ENCODE measurements at places on chromosomes 12 and 14. TPM values are rescaled to one million over a fixed set of nuclear protein-coding genes. Genes with fewer than 3 reads are reported as not detected.
A peak's percentile ranks its signal among the peaks of the same experiment; 100 is the strongest.

GRCh38 chr14:30468354-30468753 lies 90.6 kb upstream of the G2E3 start:
- DNase-seq = no peak

- no peak for DNase-seq
These were observed 171.9 kb downstream of the EMP1 start for GRCh38 chr12:13368431-13368830.

DNA sequence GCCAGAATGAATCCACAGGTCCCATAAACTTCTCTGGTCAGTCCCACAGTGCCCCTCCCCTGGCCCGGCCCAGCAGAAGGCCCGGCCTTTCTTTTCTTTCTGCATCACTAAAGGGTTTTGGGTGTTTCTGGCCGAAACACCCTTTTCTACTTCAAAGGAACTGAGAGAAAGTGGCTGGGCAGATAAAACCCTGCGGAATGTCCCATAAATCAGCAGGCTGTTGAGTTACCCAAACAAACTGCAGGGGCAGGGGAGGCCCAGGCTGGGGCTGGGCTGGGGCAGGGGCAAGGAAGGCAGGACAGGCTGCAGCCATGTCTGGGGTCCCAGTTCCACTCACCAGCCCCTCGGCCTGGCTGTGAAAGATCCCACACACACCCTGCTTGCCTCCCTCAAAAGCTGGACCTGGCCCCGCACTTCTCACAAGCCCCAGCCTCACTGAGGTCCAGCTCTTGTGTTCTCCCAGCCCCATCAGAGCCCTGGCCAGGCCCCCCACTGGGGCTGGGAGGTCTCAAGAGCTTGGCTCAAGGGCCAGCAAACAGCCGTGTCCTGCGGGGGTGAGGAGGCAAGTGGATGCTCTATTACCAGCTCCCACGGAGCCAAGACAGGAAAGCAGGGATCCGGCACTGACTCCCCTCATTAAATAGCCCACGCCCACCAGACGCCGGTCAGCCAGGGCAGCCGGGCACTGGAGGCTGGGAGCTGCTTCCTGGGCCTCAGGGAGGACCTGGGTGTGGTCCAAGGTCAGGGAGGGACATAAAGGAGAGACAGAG lies 41.9 kb downstream of the CCNK start:
- DNase-seq = peak; percentile 39

GRCh38 chr12:116759783-116760621 lies 21.9 kb downstream of the RNFT2 start:
- DNase-seq = no peak

DNA sequence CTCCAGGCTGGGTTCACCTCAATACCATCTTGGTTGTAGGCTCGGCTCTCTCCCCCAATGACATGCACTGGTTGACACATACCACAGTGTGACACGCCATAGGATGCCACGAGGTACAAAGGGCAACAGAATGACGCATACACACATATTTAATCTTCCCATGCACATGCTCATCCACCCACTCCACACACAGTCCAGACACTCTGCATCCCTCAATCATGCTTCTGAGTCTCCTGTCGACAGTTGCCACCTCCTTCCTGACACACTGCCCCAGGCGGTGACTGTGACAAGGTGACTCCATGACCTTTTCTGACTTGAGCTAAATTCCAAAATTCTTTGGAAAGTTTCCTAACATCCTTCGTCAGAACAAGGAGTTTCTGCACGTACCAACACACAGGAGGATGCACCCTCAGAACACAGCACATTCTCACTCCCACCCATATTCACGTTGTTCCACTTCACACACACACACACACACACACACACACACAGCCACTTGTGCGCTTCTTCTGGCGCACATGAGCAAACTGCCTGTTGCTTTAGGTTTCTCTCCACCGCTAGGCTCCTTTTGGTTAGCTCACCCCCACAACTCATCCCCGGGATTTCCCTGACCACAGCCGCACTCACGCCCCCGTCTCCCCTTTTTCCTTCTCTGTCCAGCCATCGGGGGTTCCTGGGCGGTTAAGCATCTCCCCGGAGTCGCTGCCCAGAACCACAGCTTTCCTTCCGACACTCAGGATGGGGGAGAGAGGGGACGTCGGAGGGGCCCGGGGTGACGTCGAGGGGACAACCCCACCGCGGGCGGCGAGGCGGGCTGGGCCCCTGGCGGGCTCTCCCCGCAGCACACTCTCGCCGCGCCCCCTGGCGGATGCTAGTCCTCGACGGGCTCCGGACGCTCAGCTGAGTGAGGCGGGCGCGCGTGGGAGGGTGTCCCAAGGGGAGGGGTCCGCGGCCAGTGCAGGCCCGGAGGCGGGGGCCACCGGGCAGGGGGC lies 536 bp upstream of the WNT1 start:
- peak; percentile 75 for DNase-seq

- no peak for DNase-seq
These were observed 2.6 kb downstream of the TMEM132D start for GRCh38 chr12:129901254-129901653.

GRCh38 chr12:59595565-59595882 lies 305 bp upstream of the SLC16A7 start:
- DNase-seq = no peak

GRCh38 chr14:97213720-97214119 lies 416.5 kb downstream of the VRK1 start:
- no peak for DNase-seq

- peak; percentile 87 for DNase-seq
These were observed at the start of gene SMOC1 for GRCh38 chr14:69879175-69880043. Gene SMOC1 (plus strand): TSS chr14:69879416. CDS start chr14:69879679, 263 bp downstream.

DNA sequence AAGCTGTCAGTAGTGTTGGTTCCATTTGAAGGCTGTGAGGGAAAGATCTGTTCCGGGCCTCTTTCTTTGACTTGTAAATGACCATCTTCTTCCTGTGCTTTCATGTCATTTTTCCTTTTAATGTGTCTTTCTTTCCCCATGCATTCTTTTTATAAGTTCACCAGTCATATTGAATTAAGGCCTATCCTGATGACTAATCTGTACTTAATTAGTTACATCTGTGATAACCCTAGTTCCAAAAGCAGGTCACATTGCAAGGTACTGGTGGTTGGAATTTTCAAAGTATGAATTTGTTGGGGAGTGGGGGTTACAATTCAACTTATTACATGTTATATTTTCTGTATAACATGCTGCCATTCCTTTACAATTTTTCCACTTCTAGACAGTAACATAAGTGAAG lies 1642.1 kb upstream of the FLRT2 start:
- DNase-seq = no peak

DNA sequence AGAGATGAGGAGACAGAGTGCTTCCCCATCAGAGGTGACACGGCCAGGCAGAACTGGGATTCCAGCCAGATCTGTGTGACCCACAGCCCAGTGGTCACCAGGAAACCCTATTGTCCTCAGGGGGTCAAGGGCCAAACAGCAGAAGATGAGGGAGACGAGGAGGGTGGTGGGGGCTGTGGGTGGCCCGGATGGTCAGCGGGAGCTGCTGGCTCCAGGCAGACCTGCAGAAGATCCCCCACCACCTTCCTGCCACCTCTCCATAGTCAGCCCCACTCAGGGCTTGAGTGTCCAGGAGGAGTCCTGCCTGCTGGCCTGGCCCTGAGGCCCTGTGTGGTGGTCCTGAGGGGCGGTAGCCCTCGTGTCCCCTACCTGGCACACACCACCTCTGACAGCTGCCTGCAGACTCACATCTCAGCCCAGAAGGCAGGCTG lies 136.8 kb downstream of the CALM1 start:
- DNase-seq = peak; percentile 38

DNA sequence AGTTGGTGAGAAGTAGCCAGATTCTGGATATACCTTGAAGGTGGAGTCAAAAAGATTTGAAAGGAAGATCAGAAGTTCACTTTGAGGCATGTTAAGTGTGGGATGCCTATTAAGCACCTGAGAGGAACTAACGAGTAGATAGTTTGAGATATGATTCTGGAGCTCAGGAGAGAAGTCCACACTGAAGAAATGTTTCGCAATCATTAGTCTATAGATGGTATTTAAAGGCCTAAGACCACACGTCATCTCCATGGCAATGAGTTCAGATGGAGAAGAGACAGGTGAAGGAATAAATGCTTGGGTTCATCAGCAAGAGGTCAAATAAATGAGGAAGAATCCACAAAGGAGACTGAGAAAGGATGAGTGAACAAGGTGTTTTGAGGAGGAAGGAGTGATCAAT lies 192.9 kb upstream of the NEDD1 start:
- DNase-seq = no peak

GRCh38 chr14:84228702-84229101 lies 1301.2 kb upstream of the FLRT2 start:
- DNase-seq = no peak

DNA sequence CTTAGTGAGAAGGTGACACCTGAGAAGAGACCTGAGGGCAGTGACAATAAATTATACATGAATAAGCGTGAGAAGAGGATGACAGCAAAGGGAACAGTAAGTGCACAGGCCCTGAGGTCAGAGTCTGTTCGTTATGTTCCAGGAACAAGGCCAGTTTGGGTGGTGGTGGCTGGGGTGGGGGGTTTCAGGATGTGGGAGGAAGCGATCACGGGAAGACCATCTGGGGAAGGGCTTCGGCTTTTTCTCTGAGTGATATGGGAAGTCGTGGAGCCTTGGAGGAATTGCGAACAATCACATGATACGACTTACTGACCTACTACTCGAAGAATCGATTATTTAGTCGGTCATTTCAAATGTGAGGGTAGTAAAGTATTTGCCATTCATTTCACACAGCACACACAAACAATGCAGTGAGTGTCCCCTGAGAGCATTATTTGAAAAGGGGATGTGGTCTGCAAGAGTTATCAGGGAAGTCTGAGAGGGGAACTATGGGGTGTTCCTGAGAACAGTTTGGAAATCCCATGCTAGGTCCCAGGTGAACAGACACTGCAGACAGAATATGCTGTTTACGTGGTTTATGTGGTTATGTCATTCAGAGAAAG lies 94.7 kb downstream of the SLC38A1 start:
- no peak for DNase-seq

DNA sequence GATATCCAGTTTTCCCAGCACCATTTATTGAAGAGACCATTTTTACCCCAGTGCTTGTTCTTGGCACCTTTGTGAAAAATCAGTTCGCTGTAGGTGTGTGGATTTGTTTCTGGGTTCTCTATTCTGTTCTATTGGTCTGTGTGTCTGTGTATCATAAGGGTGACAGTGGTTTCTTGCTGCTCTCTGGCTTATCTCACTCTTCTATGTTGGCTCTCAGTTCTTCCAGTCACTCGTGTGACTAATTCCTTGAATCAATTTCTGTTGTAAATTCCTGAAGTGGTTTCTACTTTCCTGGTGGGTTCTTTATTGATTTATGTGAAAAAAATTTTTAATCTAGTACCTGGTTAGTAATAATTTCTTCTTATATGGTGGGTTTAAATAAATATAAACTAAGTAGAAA lies 58.3 kb downstream of the OTOGL start:
- DNase-seq = no peak

DNA sequence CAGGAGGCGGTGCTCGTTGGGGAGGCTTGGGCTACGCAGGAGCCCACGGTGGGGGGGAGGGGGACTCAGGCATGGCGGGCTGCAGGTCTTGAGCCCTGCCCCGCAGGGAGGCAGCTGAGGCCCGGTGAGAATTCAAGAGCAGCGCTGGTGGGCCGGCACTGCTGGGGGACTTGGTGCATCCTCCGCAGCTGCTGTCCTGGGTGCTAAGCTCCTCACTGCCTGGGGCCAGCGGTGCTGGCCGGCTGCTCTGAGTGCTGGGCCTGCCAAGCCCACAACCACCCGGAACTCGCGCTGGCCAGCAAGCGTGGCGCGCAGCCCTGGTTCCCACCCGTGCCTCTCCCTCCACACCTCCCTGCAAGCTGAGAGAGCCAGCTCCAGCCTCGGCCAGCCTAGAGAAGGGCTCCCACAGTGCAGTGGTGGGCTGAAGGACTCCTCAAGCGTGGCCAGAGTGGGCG lies 3.2 kb downstream of the METTL25 start:
- peak; percentile 48 for DNase-seq

DNA sequence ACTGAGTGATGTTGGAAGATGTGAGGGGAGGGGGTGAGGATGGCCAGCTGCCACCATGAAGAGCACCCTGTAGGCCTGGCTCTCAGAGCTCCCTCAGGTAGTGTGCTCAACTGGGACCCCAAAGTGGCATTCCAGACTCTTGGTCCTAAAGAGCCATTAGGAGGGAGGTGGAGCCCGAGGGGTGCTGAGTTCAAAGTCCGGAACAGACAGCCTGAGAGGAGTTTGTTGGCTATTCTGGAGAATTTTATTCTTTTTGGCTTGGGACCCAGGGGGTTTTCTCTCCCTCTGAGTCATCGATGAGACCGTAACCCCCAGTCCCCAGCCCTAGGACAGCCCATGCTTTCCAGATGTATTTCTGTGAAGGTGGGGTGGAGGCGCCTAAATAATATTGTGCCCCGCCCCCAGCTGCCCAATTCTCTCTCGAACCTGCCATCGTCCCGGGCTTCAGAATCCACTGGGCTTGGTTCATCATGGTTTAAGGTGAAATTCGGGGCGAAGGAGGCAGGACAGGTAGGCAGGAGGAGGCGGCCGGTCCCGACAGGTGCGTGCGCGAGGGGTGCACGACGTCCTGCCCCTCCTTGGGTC lies 690 bp upstream of the RBP5 start:
- no peak for DNase-seq

DNA sequence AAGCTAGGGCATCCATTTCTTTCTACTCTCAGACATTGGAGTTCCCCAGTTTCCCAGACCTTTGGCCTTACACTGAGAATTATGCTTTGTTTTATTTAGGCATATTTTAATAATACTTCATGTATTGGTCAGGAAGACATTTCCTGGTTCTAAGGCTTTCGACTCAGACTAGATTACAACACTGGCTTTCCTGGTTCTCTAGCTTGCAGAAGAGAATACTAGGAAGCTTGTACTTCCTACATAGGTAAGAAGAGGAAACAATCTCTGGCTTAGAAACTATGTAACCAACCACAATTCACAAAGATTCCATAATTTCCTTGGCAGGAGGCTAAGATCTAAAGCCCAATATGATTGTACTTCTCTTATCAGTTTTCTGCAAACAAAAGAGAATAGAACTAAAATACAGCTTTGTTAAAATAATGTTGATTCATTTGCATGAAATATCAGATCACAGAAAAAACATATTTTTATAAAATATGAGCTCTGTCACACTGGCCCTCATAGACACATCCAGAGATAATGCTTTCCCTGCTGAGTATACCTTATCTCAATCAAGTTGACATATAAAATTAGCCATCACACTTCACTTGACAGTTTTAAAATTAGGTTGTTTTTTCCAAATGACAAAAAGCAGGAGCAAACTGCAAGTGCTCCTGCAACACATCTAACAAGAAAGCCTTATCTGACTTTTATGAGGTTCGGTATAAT lies 30.5 kb downstream of the CLEC2D start:
- DNase-seq = no peak

DNA sequence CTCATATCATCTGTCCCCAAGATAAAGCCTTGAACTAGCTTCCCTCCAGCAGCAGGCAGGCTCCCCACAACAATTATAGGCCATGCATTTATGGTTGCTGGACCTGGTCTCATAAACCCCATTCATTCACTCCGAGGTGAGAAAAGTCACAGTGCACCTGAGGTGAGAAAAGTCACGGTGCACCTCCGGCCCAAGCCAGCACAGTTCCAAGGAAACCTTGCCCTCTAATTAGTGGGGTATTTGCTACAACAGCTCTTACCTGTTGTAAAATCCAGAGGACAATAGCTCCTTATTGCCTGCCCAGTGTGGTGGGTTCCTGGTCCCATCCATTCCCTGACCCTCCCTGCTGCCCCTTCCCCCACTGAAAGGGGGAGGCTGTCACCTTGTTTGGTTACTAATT lies 65.6 kb downstream of the FBXL14 start:
- DNase-seq = no peak

ZCRB1 gene
- total RNA-seq = 66.4 TPM

BORCS5 gene
- total RNA-seq = 11.0 TPM

TRPV4 gene
- 0.11 TPM for total RNA-seq

PAX9 gene
- 1.4 TPM for total RNA-seq

DEPDC4 gene
- total RNA-seq = 0.32 TPM

ITFG2 gene
- 7.3 TPM for total RNA-seq

TAS2R50 gene
- total RNA-seq = 0.39 TPM

EIF2S3B gene
- 0.20 TPM for total RNA-seq

Measured in psoas muscle (tissue), 8 donors.